Stimulated activated CD8-positive, alpha-beta memory T cell treated with anti-CD3 and anti-CD28 coated beads, Interleukin-7, amount 100 ng/mL, for 48 hours (primary cell): ENCODE measurements at places on chromosomes 16 and 17.

- no peak for DNase-seq
Measured at GRCh38 chr16:19785512-19786130, 67.5 kb downstream of the IQCK start.

DNA sequence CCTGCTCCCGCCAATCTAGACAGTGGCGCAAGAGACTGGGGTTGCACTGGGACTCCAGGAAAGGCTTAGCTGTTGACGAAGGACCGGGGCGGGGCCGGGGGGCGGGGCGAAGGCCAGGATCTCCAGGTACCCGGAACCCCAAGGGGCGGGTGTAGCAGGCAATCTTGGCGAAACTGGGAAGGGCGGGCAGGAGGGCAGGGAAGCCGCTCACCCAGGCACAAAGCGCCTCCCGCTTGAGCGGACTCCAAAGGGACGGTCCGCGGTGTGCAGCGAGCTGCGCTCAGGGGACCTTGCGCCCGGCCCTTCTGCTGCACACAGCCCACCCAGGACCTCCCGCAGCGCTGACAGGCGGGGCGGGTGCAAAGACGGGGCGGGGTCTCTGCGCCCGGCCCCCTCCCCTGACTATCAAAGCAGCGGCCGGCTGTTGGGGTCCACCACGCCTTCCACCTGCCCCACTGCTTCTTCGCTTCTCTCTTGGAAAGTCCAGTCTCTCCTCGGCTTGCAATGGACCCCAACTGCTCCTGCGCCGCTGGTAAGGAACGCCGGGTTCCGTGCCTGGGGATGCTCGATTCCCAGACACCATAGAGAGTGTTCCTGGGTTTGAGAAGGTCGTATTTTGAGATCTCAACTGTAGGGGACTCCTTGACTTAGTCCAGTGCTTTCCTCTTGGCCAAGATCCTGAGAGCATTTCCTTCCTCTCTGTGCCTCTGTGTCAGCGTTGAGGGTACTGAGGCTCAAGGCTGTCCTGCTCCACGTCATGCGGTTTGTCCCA, at the start of gene MT1F:
Gene MT1F (plus strand): TSS at position 405 of the 772 bp plus-strand sequence. CDS start 100 bp downstream, at position 505.
- peak; percentile 71 for DNase-seq

DNA sequence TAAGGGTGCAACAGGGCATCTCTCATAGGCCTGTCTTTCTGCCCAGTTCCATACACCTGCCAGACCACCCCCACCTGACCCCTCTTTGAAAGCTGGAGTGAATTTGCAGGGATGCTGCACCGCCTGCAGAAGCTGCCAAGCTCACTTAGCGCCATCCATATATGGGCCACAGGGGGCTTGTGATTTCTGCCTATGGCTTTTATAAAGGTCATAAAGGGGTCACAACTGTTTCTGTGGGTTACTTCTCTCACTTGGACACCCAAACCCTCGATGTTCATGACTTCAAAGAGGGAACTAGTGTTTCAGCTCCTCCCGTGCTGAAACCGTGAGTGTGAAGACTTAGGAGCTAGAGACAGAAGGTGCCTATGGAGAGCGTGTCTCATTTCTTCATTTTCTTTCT, 23.9 kb upstream of the MEAK7 start:
- DNase-seq, result no peak

GRCh38 chr17:51512220-51512907, 252.0 kb downstream of the UTP18 start:
- no peak for DNase-seq

DNA sequence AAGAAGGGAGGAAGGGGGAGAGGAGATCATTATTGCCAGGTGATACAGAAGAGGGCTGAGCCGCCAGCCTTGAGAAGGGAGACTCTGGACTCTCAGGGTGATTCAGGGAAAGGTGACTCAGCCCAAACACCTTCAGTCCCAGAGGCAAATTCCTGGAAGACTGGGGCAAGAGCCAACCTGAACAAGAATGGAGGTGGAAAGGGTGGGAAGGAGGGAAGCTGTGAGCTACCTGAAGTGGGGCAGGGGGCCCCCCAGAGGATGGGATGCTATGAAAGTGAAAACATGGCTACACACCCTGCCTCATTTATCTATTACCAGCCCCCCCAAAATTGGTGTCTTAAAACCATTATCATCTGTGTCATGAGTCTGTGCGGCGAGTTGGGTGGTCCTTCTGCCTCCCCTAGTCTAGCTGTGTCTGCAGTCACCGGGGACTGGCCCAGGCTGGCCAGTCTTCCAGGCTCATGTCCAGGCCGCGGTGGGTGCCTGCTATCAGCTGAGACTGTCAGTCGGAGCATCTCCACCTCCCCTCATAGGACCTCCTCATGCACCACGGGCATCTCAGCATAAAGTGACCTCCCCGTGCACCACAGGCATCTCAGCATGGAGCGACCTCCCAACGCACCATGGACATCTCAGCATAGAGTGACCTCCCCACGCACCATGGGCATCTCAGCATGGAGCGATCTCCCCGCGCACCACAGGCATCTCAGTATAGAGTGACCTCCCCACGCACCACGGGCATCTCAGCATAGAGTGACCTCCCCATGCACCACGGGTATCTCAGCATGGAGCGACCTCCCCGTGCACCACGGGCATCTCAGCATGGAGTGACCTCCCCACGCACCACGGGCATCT, 3.2 kb upstream of the SLC47A2 start:
- no peak for DNase-seq

DNA sequence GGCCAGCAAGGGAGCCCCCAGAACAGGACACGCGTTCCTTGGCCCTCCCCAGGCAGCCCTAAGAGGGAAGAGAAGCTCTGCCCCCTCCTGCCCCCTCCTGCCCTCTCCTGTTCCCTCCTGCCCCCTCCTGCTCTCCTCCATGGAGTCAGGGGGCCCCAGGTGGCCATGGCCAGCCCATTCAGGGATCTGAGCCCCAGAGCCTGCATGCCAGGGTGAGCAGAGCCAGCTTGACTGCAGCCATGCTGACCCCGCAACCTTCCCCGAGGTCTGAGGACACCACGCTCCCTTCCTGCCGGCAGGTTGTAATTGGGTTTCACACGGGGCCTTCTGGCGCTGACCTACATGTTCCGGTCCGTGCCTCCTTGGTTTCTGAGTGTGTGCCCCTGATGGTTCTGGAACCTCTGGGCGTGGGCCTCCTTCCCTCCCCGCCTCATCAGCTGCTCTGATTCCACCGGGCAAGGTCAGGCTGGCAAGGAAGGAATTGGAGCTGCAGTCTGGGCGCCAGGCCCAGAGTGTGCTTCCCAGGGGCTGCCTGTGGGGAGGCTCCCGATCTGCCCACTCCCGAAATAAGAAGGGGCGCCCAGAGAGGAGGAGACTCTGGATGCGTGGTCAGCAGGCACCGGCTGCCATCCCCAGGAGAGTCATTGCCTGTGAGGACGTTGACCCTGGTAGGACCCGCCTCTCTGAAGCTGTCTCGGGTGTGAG, 23.7 kb upstream of the NPTX1 start:
- DNase-seq, result no peak

GRCh38 chr16:16090238-16090637, 133.1 kb downstream of the ABCC6 start:
- DNase-seq, result no peak

GRCh38 chr16:30444231-30445148, 1.2 kb downstream of the SEPHS2 start:
- no peak for DNase-seq

DNA sequence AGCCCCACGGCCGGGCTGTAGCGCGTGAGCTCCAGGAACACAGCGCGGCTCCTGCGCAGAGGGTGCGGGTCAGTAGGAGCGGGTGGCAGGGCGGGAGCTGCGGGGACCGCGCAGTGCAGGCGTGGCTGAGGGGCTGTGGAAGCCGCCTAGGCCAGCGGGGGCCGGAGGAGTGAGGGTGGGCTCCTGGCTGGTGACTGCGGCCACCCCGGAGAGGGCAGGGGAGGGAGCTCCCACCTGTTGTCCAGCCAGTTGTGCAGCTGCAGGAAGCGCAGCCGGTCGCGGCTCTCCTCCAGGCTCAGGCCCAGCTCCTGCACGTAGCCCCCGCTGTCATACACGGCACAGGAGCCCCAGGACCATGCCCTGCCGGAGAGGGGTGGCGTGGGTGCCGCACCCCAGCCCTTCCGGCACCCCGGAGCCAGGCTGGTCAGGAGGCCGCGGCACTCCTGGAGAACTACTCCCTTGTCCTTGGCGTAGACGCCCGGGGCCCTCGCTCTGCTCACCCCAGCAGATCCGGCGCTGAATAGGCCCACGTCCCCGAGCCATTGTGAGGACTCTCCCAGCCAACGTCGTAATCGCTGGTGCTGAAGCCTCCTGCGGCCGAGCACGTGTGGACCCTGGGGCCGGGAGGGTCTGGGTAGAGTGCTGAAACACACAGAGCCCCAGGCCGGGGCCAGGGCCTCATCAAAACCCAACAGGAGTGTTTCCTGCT, 43.9 kb downstream of the TSC2 start:
- DNase-seq, result no peak

DNA sequence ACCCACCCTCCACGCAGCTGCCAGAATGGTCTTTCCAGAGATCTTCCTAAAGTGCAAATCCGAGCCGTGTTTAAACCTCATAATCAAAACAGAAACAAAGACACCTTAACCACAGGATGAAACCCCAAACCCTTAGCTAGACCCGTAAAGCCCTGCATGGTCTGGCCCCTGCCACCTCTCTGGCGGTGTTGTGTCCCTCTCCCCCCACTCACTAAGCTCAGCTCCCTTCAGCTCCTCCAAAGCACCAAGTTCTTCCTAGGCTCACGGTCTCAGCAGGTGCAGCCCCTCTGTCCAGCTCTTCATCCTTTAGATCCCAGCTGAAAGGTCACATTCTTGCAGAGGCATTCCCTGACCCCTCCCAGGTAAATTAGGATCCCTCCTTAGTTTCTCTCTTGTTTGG, 4.4 kb upstream of the NXPH3 start:
- DNase-seq, result no peak

- DNase-seq, result no peak
Measured at GRCh38 chr16:47965439-47965838, 190.4 kb downstream of the ABCC12 start.

- DNase-seq, result no peak
Measured at GRCh38 chr17:44222112-44222869, 2.8 kb upstream of the UBTF start.

- no peak for DNase-seq
Measured at GRCh38 chr16:51747329-51747728, 596.3 kb upstream of the SALL1 start.

- DNase-seq, result no peak
Measured at GRCh38 chr17:54860617-54861470, 39.8 kb upstream of the TOM1L1 start.

DNA sequence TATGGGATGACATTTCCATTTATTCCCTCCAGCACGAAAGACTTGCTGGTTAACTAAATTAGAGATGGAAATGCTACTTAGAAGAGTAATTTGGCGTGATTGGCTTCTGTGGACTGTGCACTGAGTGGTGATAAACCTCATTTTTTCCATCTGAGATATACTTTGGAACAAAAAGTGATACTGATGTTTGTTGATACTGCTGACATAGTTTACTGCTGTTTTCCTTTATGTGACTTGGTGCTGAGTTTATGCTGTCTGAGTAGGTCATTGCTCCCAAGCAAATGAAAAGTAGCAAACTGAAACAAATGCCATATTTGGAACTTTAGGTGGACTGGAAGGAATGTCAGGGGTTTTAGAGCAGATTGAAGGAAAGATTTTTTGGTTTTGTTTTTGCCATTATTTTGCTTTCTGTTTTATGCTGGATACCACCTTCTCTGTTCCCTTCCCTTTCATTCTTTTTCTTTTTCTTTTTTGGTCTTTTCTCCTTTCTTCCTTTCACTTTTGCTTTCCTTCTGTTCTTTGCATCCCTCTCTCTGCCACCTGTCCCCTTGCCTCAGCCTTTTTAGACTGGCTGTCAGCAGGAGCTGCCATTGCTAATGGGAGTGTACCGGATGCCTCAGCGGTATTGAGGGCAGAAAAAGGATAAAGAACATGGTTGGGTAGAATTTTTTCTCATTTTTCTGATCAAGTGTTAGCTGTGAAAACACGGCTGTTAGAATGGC, 41.8 kb downstream of the NUP93 start:
- no peak for DNase-seq

DNA sequence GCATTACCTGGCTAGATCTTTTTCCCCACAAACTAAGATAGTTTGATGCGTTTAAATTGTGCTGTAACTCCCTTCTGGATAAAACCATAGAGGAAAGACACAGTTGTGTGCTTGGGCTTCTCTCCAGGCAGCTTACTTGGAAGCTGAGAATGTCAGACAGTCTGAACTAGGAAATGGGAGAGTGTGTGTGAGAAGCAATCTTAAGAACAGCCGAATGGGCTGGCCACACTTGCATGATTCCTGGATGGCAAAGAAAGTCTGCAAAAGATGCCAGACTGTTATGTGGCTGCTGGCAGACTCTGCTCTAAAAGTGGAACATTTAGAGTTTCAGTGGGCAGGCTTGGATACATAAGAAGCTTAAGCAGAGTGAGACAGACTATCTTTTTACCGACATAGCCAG, 384.3 kb upstream of the PSMD7 start:
- no peak for DNase-seq
